Skin of body (tissue), 3 donors: ENCODE measurements at places on chromosomes 7 and 10.

DNA sequence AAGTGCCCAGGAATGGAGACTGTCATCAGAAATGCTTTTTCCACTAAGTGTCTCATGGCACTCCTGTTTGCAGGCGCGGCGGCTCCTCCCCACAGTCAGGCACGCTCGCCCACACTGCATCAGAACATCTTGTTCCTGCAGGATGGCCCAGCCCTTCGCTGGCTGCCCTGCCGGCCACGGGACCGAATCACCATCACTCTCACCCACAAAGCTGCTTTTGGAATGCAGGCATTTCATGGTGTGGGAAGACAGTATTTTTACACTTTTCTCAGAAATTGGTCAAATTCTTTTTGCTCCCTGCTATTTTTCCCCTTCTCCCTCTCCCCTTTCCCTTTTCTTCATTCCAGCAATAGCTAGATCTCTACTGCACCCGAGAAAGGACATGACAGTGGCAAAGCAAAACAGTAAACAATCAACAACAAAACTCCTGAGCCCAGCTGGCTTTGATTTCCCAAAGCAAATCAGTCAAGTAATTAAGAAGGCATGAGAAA lies 176.1 kb upstream of the TNS3 start:
- no peak for DNase-seq

- DNase-seq = no peak
Measured at GRCh38 chr10:88835910-88836221, 15.8 kb downstream of the ANKRD22 start.

- peak; percentile 41 for DNase-seq
Measured at GRCh38 chr10:13617116-13617515, 30.4 kb downstream of the PRPF18 start.

- DNase-seq = no peak
Measured at GRCh38 chr10:46540412-46541016, 15.9 kb downstream of the GPRIN2 start.

- no peak for DNase-seq
Measured at GRCh38 chr10:92619368-92619767, 26.4 kb downstream of the KIF11 start.

DNA sequence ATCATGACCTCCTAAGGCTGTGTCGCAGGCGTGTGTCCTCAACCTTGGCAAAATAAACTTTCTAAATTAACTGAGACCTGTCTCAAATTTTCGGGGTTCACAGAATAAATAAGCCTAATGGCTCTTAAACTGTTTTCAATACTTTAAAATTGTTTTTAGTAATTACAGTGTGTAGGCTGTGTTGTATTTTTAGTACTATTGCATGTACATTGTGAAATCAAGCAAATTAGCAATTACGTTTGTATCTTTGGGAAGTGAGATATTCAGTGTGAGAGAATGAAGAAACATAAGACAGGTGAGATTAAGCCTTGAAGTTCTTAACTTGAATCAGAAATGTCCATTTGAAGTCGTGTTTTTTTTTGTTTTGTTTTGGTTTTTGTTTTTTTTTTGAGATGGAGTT lies 4.8 kb upstream of the AKR1B10 start:
- no peak for DNase-seq

DNA sequence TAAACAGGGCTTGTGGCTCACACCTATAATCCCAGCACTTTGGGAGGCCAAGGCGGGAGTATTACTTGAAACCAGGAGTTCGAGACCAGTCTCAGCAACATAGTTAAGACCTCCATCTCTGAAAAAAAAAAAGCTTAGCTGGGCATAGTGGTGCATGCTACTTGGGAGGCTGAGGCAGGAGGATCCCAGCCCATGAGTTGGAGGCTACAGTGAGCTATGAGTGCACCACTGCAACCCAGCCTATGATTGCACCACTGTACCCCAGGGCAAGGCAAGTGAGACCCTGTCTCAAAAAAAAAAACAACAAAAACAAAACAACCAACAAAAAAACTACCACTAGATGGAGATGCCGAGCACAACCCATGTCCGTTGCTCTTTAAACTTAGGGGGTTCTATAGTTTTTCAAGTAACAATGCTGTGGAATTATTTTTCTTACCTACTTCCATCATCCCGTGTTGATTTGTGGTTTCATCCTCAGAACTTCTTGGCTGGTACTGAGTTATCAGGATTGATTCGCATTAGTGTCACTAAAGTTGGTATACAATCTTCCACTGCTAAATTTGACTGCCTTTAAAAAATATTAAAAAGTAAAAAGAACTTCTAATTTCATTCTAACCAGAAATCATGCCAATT lies 12.2 kb upstream of the REPIN1 start:
- DNase-seq = no peak

GRCh38 chr7:6709808-6710207 lies 3.1 kb upstream of the ZNF12 start:
- DNase-seq = no peak
